CD14-positive monocyte (primary cell): ENCODE measurements at places on chromosomes 5 and 9.

GRCh38 chr5:57358796-57359592, 123.6 kb downstream of the ACTBL2 start:
- no peak for DNase-seq

DNA sequence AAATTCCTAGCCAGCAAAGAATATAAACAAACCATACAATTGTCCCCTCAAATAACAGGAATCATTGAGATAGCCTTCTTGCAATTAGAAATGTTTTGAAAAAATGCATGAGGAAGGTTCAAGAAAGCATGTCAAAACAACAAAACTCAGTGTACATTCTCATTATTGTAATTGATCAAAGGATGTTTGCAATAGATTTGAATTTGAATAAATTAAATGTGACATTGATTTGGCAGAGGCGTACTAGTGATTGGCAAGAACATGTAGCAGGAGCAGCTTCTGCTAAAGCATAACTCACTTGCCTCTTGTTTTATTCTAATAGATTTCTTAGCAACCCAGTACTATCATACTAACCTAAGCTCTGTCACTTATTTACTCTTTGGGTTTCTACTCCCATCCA, 19.9 kb downstream of the SMIM15 start:
- DNase-seq, result no peak

GRCh38 chr9:107973451-107973850, 483.9 kb upstream of the KLF4 start:
- no peak for DNase-seq

DNA sequence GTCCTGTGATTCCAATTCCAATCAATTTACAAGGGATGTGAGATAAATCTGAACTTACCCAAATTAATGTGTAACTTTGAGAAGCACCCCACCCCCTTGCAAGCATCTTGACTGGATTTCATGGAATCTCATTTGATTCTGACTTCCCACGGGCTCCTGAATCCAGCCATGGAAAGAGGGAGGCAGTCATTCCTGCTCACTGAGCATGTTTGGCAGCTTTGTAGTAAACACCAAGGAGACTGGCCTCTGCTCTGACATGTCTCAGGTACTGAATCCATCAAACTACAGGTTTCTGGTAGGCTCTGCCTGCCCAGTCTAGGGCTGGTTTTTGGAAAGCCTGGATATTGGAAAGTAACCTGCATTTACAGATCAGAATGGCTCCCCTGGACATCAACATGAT, 357.6 kb downstream of the ARHGEF28 start:
- DNase-seq, result no peak

DNA sequence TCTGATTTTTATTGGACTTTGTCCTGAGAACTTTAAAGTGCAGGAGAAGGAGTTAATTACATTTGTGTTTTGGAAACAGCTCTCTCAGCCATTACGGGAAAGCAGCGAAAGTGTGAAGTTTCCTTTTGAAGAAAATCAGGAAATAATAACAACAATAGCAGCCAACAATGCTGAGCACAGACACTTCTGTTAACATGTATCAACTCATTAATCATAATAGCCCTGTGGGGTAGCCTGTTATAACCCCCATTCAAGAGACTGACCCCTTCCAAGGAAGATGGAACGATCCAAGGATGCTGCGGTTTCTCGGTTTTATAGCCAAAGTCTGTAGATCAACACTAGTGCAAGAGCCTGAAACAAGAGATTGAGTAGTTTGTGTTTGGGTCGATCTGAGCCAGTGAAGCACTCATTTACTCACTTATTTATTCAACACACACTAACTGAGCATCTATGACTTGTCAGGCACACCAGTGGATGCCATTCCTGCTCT, 195.5 kb downstream of the DRD1 start:
- no peak for DNase-seq

DNA sequence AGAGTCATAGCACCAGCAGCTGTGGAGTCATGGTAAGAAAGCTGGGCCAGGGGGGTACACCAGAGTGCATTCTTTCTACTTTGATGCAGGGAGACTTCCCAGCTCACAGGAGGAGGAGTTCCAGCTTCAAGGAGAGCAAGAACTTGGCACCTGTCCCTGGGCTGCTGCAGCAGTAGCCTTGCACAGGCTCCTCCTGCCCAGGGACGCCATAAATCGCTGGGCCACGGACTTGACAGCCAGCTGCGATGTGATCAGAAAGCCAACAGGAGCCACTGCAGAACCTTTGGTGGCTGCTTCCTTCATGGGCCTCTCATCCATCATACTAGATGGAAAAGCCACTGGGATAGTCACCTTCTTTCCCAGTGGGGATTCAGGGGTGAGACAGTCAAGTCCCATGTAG, 234.7 kb downstream of the NMUR2 start:
- no peak for DNase-seq

- DNase-seq, result no peak
Measured at GRCh38 chr5:17455942-17456341, 42.1 kb upstream of the TAF11L2 start.

- no peak for DNase-seq
Measured at GRCh38 chr5:155472780-155473179, 459.2 kb downstream of the KIF4B start.

DNA sequence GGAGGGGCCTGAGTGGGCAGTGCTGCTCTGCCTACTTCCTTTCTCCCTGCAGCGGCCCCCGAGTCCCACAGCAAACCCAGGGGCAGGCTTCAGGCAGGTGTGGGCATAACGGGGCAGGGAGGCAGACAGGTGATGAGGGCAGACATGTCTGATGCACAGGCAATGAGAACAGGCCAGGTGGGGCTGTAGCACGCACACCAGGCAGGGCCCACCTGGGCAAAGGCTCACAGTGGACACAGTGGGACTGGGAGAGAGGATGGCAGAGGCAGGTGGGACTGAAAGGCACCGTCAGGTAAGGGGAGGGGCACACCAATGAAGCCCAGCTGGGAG, 5.8 kb downstream of the LTC4S start:
- no peak for DNase-seq

GRCh38 chr5:138011991-138012390, 20.9 kb downstream of the FAM13B start:
- peak; percentile 9 for DNase-seq
